ENCODE measurements at places on chromosomes 13 and 19.

DNA sequence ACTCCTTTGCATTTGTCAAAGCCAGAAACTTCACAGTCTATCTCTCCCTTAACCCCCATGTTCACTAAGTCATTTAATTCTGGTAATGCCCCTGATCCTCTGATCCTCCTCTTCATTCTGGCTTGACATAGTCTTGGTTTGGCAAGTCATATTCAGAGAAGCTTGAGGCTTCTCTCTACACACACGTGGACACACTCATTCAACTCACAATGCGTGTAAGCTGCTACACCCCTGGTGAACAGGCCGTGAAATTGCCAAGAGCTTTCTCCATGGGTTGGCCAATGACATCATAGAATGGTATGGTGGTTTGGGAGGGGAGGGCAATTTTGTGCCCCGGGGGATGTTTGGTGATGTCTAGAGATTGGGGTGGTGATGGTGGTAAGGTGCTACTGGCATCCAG lies 47.9 kb upstream of the FLT1 start:
- no peak for DNase-seq

DNA sequence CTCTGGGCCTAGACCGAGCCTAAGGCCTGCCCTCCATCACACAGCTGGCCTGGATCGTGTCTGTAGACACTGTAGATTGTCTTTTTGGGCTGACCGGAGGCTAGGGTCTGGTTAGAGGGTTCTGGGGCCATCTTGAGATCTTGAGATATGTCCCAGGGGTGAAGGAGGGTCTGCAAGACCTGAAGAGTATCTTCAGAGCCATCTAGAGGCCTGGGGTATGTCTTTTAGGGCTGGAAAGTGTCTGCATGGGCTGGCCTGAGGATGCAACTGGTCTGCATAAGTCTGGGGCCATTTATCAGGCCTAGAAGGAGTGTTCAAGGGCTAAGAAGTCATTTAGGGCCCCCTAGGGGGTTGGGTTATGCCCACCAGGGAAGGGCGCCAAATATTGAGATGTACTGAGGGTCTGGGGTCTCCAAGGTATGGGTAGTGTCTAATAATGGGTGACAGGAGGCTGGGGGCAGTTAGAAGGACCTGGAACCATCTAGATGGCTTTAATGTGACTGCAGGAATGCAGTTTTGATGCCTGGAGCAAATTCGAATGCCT lies 555 bp downstream of the SCAF1 start:
- DNase-seq, result no peak

DNA sequence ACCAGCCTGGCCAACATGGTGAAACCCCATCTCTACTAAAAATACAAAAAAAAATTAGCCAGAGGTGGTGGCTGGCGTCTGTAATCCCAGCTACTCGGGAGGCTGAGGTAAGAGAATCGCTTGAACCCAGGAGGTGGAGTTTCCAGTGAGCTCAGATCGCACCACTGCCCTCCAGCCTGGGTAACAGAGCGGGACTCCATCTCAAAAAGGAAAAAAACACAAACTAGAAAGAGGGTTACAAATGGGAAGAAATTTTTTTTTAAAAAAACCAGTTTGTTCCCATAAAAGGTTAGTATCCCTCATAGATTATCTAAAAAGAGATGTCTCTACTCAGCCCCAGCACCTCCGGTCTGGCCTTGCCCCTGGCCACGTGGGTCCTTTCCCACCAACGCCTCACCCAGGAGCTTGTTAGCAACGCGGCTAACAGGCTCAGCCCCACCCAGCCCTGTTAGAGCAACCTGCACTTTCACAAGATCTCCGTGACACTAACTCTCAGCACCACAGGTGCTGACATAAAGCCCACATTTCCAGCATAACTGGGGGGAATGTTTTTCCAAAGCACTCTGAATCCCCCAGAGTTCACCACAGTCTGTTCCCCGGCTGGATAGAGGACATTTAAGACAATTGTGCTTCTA lies 4.3 kb downstream of the DMKN start:
- DNase-seq, result no peak

DNA sequence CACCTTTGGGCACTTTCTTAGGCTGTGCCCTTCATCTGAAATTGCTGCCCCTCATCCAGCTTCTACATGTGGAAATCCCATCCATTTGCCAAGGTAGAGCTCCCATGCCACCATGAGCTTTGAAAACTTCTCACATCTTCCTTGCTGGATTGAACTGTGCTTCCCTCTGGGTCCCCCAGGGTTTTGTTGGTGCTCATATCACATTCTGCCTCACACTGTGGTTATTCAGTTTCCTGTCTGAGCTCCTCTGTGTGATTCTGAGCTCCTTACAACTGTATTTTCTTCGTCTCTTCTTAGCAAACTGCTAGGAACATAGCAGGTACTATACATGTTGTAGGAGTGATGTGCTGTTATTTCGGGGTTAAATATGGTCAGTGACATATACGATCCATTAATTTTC lies 74.9 kb upstream of the KL start:
- no peak for DNase-seq

- DNase-seq, result no peak
Measured at GRCh38 chr13:21055016-21055415, 6.4 kb downstream of the LATS2 start.

GRCh38 chr19:17610384-17610783 lies 54.9 kb downstream of the COLGALT1 start:
- no peak for DNase-seq

GRCh38 chr13:34352958-34353357 lies 535.0 kb downstream of the RFC3 start:
- no peak for DNase-seq

GRCh38 chr19:16191216-16191908 lies 6.2 kb downstream of the FAM32A start:
- no peak for DNase-seq

DNA sequence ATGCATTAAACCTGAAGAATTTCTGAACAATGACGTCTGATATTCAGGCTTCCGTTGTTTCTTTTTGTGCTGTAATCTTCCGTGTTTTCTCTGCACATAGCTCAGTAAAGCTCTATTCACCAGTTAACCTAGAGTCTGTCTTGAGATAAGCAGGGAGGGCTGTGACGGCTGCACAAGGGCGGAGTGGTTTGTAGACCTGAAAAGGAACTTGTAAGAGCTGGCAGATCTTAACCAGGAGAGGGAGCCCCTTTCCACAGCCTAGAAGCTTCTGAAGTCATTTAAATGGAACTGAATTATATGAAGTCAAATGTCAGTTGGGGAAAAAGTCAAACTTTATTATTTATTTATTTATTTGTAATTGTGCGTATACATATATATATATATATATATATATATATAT lies 27.5 kb downstream of the DPRX start:
- no peak for DNase-seq

- no peak for DNase-seq
Measured at GRCh38 chr19:40523322-40524047, 53.2 kb upstream of the SHKBP1 start.

GRCh38 chr19:31312009-31312676 lies 37.1 kb downstream of the TSHZ3 start:
- no peak for DNase-seq

- no peak for DNase-seq
Measured at GRCh38 chr19:1220477-1220930, 14.9 kb downstream of the STK11 start.

- no peak for DNase-seq
Measured at GRCh38 chr19:39481676-39482075, 1.0 kb downstream of the TIMM50 start.

DNA sequence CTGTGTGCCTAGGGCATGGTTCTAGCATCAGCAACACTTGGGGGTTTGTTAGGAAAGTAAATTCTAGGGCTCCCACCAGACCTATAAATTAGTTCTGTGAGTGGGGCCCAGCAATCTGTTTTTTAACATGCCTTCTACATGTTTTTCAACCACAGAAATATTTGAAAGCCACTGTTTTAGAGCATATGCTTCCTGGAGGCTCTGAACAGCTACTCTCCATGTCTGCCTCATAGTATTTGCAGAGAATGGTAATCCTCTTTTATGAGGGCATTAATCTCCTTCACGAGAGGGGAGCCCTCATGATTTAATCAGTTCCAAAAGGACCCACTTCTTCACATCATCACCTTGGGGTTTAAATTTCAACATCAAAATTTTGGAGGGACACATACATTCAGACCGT lies 6.0 kb downstream of the SPATA13 start:
- DNase-seq, result no peak

- DNase-seq, result no peak
Measured at GRCh38 chr13:105962080-105962479, 573.4 kb downstream of the EFNB2 start.

DNA sequence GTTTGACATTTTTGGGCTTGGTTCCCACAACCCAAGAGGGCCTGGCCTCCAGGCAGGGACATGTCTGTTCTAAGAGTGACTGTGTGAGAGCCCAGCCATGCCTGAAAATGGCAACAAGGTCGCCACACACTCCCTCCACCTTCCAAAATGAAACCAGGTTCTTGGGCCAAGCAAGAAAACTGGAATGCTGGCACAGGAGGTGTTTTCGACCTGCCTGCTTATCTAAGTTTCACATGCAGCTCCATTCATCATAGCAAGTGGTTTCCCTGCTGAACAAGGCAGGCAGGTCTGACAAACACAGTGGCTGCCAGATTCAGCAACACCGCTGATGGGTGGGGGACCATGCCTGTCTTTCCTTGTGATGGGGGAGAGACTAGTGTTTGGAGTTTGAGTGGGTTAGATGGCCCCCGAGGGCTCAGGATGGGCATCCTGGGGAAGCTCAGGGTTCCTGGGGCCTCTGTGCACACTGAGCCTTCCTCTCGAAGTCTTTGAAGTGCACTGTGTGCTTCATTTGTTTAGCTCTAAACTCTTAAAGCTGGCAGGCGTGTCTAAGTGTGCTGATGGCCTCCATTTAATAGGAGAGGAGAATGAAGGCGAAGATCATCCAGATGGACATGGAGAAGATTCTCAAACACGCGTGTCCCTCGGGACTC lies 17.9 kb upstream of the GAS6 start:
- DNase-seq, result no peak

- no peak for DNase-seq
Measured at GRCh38 chr19:3409346-3410064, 43.1 kb downstream of the NFIC start.

DNA sequence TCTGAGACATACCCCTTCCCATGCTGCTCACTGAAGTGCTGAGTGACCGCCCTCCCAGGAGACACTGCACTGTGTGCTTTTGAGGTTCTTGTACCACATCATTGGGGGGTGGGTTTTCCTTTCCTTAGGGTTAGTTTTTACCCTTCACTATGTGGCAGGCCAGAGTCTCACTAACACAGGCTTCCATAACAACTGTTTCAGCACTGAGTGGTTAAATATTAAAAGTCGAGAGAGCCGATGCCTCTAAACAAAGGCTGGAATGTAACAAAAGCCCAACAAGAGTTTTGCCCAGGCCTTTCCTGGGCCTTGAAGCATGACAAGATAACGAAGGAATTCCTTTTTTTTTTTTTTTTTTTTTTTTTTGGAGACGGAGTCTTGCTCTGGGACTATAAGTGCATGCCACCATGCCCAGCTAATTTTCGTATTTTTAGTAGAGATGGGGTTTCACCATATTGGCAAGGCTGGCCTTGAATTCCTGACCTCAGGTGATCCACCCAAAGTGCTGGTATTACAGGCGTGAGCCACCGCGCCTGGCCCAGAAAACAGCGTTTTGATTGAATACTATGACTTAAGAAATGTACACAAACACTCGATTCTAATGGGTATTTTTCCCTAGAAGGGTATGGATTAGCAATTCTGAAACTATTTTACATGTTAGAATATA lies 46.5 kb downstream of the ZNF823 start:
- DNase-seq, result no peak

Data from thoracic aorta (tissue), 2 donors.